ENCODE measurements at places on chromosomes 1 and 21.

GRCh38 chr1:153356392-153357075 lies 1.1 kb upstream of the S100A9 start:
- no peak for DNase-seq

DNA sequence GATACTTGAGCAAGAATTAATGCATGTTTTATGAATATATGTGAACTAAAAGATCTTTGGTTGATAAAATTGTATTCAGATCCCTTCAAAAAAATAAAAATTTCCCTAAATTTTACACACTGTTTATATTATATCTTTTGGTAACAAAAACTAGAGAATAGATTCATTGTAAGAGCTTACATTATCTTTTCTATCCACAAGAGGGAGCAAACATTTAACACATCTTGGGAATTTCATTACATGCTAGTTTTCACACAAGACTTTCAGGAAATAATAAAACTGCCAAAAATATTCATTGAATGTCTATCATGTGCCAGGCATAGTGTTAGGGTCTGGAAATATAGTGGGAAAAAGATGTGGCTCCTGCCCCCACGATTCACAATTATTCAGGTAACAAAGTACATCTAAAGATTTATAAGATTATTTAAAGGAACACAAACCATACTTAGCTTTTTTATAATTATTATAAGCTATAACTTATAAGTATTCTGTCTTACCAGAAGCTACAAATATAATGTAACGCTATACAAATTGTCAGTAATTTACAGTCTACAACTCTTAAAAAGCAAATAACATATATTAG lies 30.6 kb downstream of the FAF1 start:
- DNase-seq: no peak

GRCh38 chr1:3340548-3341235 lies 113.8 kb upstream of the ARHGEF16 start:
- no peak for DNase-seq

- DNase-seq: no peak
Measured at GRCh38 chr1:22563671-22564602, 648 bp downstream of the EPHA8 start.

DNA sequence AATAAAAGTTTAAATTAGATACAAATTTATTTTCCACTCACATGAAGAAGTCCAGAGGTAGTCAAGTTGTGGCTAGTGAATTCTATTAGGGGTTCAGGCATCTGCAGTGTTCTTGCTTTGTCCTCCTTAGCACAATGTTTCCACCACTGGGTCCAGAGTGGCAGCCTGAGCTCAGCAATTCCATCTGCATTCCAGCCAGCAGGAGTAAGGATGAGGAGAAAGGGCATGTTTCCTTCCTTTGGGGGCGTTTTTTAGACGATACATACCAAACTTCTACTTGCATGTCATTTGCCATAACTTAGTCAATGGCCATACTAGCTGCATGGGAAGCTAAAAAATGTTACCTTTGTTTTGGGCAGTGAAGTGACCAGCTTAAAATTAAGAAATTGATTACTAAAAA lies 98.5 kb upstream of the VANGL1 start:
- DNase-seq: no peak

GRCh38 chr1:214413315-214413714 lies 132.4 kb downstream of the SMYD2 start:
- no peak for DNase-seq

DNA sequence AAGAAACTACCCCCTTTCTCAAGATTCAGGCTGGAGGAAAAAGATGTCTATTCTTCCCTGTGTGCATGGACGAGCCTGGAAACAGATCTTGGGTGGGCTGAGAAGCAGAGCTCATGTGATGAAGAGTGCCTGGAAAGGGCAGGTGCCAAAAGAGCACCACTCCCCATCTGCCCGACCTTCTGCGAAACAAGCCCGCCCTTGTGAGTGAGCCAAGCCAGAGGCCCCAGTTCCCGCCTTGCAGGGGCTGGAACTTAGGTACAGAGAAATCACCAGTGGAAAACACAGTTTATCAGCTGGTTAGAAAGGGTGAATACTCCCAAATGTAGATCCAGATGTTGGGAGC lies 26.7 kb upstream of the A3GALT2 start:
- no peak for DNase-seq

Measured in stimulated activated CD4-positive, alpha-beta T cell treated with anti-CD3 and anti-CD28 coated beads, Interleukin-1b, Interleukin-23, amount 100 ng/mL, for 1 hour (primary cell).